ENCODE measurements at places on chromosomes 11 and 22. TPM values are rescaled to one million over a fixed set of nuclear protein-coding genes. Genes with fewer than 3 reads are reported as not detected.
A peak's percentile ranks its signal among the peaks of the same experiment; 100 is the strongest.

Gene CDC42EP2
- total RNA-seq: 20.8 TPM

- H3K36me3 ChIP-seq: no peaks in the 10 kb centered on the region
- H3K27ac ChIP-seq: no peak overlapping the region
- no peaks in the 10 kb centered on the region for H3K4me1 ChIP-seq
- H3K4me3 ChIP-seq: no peak overlapping the region
- DNase-seq: no peak
These were observed 49.6 kb downstream of the CNTF start for GRCh38 chr11:58671983-58672633.

Gene TNNT3
- total RNA-seq: 0.60 TPM

DNA sequence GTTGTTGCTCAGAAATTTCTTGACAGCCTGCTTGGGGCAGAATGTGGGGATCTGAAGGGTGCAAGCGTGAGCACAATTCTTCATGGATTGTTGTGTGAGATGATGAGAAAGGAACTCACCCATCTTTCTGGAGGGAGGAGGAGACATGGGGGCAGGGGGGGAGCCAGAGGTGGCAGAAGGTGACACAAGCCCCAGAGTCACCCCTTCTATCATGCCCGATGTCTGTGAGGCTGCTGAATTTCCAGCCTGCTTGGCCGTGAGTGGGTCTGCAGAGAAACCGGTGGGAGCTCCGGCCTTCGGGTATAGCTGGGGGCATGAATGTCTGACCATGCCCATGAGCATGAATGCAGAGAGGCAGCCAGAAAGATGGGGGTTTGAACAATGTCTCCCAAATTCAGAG lies 870.7 kb downstream of the TBC1D22A start:
- DNase-seq: no peak
- H3K27ac ChIP-seq: no peak overlapping the region
- peak overlapping the region; percentile 74 for H3K4me3 ChIP-seq
- peaks cover 21% of the 10 kb centered on the region for H3K36me3 ChIP-seq

Gene ZNF280B
- 1.7 TPM for total RNA-seq

DNA sequence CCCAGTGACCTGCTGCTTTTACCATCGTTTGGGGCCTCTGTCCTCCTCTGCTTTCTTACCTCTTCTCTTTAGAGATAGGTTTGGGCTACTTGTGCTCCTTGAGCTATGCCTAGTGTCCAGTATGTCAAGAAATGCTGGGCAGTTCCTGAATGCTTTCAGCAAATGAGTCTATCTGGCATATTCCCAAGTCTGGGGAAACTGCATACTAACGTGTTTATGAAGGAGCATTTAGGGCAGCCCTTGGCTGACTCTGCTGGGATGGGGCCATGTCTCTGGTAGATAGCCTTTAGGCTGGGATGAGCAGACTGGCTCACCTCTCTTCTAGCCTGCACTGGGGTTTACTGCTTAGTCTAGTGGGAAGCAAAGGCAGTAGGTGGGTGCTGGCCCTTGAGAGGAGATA lies 43.7 kb upstream of the SUSD2 start:
- H3K4me3 ChIP-seq: no peak overlapping the region
- no peak overlapping the region for H3K27ac ChIP-seq
- H3K36me3 ChIP-seq: no peaks in the 10 kb centered on the region
- peaks cover 25% of the 10 kb centered on the region for H3K4me1 ChIP-seq
- H3K27me3 ChIP-seq: no peaks in the 10 kb centered on the region

- H3K4me3 ChIP-seq: no peak overlapping the region
- no peak overlapping the region for H3K27ac ChIP-seq
These were observed 70.2 kb upstream of the LMO1 start for GRCh38 chr11:8333811-8334401.

Gene FGF3
- total RNA-seq: not detected

DNA sequence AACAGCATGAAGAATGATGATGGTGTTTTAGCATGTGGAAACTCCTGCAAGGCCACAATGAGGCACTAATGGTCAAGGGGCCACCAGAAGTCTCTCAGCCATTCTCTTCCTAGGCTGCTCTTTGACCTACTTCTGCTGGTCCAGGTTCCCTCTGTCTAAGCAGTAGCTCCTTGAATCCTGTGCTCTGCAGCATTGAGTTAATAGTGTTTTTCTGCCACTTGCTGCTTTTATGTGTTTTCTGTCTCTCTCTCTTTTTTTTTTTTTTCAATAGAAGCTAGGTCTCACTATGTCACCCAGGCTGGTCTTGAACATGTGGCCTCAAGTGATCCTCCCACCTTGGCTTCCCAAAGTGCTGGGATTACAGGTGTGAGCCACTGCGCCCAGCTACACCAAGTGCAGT lies 20.1 kb upstream of the AIFM3 start:
- no peak overlapping the region for H3K27ac ChIP-seq
- no peaks in the 10 kb centered on the region for H3K27me3 ChIP-seq
- DNase-seq: no peak
- H3K4me3 ChIP-seq: no peak overlapping the region
- H3K4me1 ChIP-seq: no peaks in the 10 kb centered on the region

Gene NARS2
- total RNA-seq: 25.1 TPM

DNA sequence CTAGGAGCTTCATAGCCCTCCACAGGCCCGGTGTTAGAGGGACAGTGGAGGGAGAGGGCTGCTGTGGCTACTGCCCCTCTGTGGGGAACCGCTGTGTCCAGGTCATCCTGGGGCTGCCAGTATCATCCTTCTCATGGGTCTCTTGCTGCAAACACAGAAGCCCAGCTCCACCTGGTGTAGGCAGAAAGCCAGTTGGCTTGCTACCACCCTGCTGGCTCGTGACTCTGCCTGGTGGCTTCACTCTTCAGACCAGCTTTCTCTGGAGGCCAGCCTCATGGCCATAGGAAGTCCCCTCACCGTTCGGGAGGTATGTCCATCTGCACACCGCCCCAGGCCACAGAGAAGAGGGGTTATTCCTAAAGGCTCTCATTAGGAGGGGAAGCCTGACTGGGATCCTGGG lies 19.4 kb upstream of the SUSD2 start:
- H3K4me3 ChIP-seq: no peak overlapping the region
- DNase-seq: no peak
- no peak overlapping the region for H3K27ac ChIP-seq
- no peaks in the 10 kb centered on the region for H3K27me3 ChIP-seq
- H3K4me1 ChIP-seq: peaks cover 6% of the 10 kb centered on the region

GRCh38 chr11:126394036-126394435 lies 38.5 kb downstream of the ST3GAL4 start:
- no peak overlapping the region for H3K4me3 ChIP-seq
- no peaks in the 10 kb centered on the region for H3K4me1 ChIP-seq
- no peak for DNase-seq
- no peaks in the 10 kb centered on the region for H3K36me3 ChIP-seq
- no peaks in the 10 kb centered on the region for H3K27me3 ChIP-seq
- H3K27ac ChIP-seq: no peak overlapping the region

DNA sequence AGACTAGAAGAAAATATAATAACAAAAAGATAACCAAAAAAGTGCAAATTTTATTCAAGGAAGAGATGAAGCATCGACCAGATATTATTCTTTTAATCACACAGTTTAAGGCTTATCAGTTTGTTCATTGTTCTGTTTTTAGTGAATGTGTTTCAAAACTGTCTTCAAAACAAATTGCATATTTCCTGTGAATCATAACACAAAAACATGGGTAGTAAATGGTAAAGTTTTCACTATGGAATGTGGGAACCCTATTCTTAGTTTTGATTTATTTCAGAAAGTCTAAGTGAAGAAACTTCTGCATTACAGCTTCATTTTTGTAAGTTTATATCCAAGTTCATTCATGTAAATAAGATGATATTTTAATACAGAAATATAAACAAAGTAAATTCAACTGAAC lies 207.6 kb upstream of the LUZP2 start:
- H3K27ac ChIP-seq: no peak overlapping the region
- no peak overlapping the region for H3K4me3 ChIP-seq
- H3K27me3 ChIP-seq: no peaks in the 10 kb centered on the region
- no peaks in the 10 kb centered on the region for H3K36me3 ChIP-seq
- H3K4me1 ChIP-seq: no peaks in the 10 kb centered on the region
- no peak for DNase-seq

Gene TRIM48
- total RNA-seq: not detected

DNA sequence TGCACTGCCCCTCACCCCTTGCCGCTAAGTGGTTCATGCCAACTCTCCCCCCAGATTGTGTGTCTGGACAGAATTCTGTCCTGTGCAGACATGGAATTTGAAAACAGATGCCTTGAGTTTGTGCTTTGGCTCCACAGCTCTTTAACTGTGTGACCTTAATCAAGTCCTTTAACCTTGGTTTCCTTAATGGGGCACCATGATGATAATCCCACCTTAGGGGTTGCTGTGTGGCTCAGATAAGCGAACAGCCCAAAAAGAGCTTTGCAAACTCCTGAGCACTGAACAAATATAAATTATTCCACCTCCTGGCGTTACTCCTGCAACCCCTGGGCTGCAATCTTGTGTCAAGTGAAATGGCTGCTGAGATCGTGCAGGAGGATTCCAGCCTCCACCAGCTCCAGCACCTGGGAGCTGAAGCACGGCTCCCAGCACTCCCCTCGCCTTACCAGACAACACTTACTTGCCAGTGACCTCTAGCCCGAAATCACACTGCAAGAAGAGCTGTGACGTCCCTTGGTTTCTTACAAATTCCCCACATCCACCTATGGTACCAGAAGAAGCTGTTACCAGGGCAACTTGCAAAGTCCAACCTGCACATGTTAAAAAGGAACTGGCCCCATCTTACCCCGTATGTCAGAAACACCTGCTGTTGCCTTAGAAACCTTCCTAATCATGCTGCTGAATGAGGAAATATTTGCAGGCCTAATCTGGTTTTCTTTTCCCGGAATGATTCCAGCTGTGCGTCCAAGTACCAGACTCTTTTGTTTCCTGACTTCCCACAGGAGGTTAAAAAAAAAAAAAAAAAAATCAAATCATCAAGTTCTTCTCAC lies 13.2 kb downstream of the VPS37C start:
- no peaks in the 10 kb centered on the region for H3K27me3 ChIP-seq
- peaks cover 49% of the 10 kb centered on the region for H3K4me1 ChIP-seq
- H3K4me3 ChIP-seq: no peak overlapping the region
- DNase-seq: no peak

Gene MPEG1
- not detected for total RNA-seq

DNA sequence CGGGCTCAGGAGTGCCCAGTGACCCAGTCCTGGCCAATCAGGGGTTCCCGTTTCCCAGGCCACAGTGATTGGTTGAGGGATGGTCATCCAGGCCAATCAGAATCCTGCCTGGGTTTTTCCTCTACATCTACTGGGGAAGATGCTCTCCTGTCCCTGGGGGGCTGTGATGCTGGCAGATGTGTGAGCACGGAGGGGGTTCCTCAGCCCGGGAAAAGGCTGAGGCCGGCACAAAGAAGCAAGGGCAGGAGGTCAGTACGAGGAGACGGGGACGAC lies 171.2 kb downstream of the CTTN start:
- H3K27ac ChIP-seq: no peak overlapping the region
- H3K36me3 ChIP-seq: no peaks in the 10 kb centered on the region
- no peaks in the 10 kb centered on the region for H3K4me1 ChIP-seq
- no peaks in the 10 kb centered on the region for H3K27me3 ChIP-seq
- DNase-seq: no peak

DNA sequence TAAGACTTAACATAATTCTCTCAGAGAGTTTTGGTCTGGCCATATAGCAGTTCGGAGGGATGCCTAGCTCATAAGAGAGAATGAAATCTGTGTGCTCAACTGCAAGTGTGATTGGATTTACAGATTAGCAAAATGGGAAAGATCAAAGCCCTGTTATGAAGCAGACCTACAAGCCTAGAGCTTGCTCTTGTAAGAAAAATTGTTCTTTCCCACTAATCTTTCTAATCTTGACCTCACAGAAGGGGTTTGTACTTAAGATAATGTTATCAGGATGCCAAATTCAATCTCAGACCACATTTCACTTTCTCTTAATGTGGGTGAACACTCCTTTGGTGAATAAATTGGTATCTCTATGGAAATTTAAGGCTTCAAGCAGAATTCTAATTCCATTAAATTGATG lies 267.2 kb downstream of the RAB38 start:
- no peak overlapping the region for H3K4me3 ChIP-seq
- no peaks in the 10 kb centered on the region for H3K4me1 ChIP-seq
- no peak for DNase-seq
- no peak overlapping the region for H3K27ac ChIP-seq
- no peaks in the 10 kb centered on the region for H3K27me3 ChIP-seq

- H3K27ac ChIP-seq: no peak overlapping the region
- peaks cover 17% of the 10 kb centered on the region for H3K4me1 ChIP-seq
- peaks cover 8% of the 10 kb centered on the region for H3K36me3 ChIP-seq
- DNase-seq: no peak
- no peak overlapping the region for H3K4me3 ChIP-seq
These were observed 639 bp downstream of the TRIOBP start for GRCh38 chr22:37697538-37697835.

- no peaks in the 10 kb centered on the region for H3K27me3 ChIP-seq
- no peaks in the 10 kb centered on the region for H3K36me3 ChIP-seq
- no peak for DNase-seq
- H3K27ac ChIP-seq: no peak overlapping the region
These were observed 5.4 kb upstream of the MTMR3 start for GRCh38 chr22:29877620-29878019.

- H3K36me3 ChIP-seq: no peaks in the 10 kb centered on the region
- no peaks in the 10 kb centered on the region for H3K4me1 ChIP-seq
- no peak overlapping the region for H3K4me3 ChIP-seq
These were observed 44.7 kb downstream of the GAB4 start for GRCh38 chr22:16963189-16963945.

DNA sequence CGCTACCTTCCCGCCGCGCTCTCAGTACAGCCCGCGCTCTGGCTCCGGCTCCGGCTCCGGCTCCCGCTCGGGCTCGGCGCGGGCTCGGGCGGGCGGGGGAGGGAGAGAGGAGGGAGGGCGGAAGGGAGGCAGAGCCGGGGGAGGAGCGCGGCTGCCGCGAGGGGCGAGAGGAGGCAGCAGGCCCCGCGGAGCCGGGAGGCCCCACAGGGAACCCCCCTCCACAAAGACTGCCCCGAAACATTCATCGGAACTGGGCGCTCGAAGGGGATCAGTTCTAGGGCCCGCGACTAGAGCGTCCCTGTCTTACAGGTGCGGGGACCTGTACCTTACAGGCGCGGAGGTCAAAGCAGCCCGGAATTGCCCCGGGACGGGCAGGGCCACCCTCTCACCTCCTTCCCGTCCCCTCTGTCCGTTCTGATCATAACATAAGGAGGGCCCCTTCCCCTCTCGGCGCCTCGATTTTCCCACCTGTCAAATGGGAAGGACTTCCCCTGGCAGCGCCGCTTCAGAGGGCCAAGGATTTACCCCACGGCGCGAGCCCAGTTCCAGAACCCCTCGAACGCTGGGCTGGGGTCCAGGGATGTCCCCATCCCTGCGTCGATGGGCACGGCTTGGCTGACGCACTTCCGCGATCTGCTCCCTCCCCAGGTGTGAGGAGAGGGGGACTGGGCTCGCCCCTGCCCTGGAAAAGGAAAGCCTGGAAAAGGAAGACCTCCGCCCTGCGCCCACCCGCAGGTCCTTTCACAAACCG lies at the start of gene SHISA8:
TSS of gene SHISA8 (minus strand) at position 40 of the 751 bp plus-strand sequence. CDS start 407 bp downstream, outside the sequence.
- peaks cover 7% of the 10 kb centered on the region for H3K4me1 ChIP-seq
- H3K4me3 ChIP-seq: no peak within 1 kb of the TSS
- peaks cover 9% of the 10 kb centered on the region for H3K27me3 ChIP-seq
- no peak within 1 kb of the TSS for H3K27ac ChIP-seq
- H3K36me3 ChIP-seq: no peaks in the 10 kb centered on the region

GRCh38 chr11:37456746-37457145 lies 858.7 kb upstream of the RAG2 start:
- DNase-seq: no peak
- no peaks in the 10 kb centered on the region for H3K27me3 ChIP-seq
- H3K4me1 ChIP-seq: no peaks in the 10 kb centered on the region
- no peak overlapping the region for H3K27ac ChIP-seq
- H3K4me3 ChIP-seq: no peak overlapping the region
- H3K36me3 ChIP-seq: no peaks in the 10 kb centered on the region

Gene DDI1
- not detected for total RNA-seq

Gene OR2D2
- total RNA-seq: not detected

- no peak overlapping the region for H3K4me3 ChIP-seq
- no peak for DNase-seq
- H3K4me1 ChIP-seq: peaks cover 5% of the 10 kb centered on the region
- H3K27me3 ChIP-seq: no peaks in the 10 kb centered on the region
These were observed 19.9 kb downstream of the IGHMBP2 start for GRCh38 chr11:68923614-68924013.

Gene MPZL2
- 39.4 TPM for total RNA-seq

Gene NPAS4
- total RNA-seq: not detected

Data from PC-9 (cell line).